EL (cell line): ENCODE measurements at places on chromosomes 4 and X.

DNA sequence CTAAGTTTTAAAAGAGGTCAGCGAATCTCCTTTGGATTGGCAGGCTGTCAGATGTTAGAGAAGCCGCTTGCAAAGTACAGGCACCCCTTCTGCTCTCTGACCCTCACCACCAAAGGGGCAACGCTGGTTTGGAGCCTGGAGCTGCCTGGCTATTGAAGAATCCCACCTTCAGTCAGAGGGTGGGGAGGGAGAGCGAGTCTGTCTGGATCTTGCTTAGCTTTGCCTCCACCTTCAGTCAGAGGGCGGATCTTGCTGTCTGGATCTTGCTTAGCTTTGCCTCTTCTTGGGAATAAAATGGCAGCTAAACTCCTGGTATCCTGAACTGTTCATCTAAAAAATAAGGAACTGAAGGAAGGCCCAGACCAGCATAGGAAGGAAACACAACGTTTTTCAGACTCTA, 7.3 kb downstream of the CCDC110 start:
- DNase-seq = no peak

- no peak for DNase-seq
These were observed 298.7 kb upstream of the EMCN start for GRCh38 chr4:100816436-100817045.

GRCh38 chrX:55638933-55639332, 15.7 kb downstream of the FOXR2 start:
- no peak for DNase-seq

DNA sequence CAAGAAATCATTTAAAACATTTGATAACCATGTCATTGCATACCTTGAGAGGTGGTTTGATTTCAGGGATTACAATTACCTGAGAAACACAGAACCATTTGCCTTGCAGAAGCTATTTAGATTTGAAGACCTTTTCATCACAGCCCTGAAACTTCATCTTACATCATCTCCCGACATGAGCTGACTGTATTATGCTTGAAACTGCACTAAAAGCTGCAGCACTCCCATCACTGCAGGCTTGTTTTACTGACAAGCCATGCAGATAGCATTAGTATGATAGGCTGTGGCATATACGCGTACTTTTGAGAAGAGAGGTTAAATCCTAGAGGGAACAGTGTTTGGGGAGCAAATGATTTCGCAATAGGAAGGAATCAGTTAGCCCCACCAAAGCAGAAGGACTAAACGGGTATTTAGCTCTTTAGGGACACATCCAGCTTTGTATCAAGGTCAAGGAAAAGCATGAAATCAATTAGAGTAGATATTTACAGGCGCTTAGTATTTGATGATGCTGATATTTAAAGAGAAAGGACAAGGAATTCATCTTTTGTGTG, 133.2 kb upstream of the DIAPH2 start:
- no peak for DNase-seq

DNA sequence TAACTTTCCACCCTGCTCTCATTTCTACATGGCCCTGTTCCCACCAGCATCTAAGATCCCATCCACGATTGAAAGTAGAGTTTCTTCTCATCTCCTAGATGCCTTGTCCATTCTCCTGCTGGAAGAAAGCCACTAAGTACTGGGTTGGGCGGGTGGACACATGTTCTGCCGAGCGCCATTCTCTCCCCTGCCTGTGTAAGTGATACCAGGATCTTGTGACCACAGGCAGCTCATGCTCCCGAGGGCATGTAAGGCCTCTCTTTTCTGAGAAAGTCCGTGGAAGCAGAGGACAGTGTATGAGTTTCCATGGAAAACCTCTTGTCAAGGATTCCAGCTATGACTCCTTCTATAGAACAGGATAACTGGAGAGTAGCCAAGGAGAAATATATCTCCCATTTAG, 3.3 kb upstream of the SLC25A4 start:
- DNase-seq = no peak

GRCh38 chrX:53718073-53718472, 31.6 kb upstream of the HUWE1 start:
- no peak for DNase-seq

GRCh38 chr4:3687538-3687937, 78.6 kb upstream of the ADRA2C start:
- no peak for DNase-seq
